ENCODE measurements at places on chromosomes 1 and 21. TPM values are rescaled to one million over a fixed set of nuclear protein-coding genes. Genes with fewer than 3 reads are reported as not detected.

The ADGRL4 gene
- 4.9 TPM for total RNA-seq

The SAMD13 gene
- 0.65 TPM for total RNA-seq

The GJB3 gene
- total RNA-seq, result not detected

The AGT gene
- total RNA-seq, result 18.1 TPM

The NUP210L gene
- 0.19 TPM for total RNA-seq

The ADORA3 gene
- total RNA-seq, result not detected

The LEFTY2 gene
- total RNA-seq, result 38.3 TPM

The OR2L3 gene
- not detected for total RNA-seq

The SLC26A9 gene
- not detected for total RNA-seq

DNA sequence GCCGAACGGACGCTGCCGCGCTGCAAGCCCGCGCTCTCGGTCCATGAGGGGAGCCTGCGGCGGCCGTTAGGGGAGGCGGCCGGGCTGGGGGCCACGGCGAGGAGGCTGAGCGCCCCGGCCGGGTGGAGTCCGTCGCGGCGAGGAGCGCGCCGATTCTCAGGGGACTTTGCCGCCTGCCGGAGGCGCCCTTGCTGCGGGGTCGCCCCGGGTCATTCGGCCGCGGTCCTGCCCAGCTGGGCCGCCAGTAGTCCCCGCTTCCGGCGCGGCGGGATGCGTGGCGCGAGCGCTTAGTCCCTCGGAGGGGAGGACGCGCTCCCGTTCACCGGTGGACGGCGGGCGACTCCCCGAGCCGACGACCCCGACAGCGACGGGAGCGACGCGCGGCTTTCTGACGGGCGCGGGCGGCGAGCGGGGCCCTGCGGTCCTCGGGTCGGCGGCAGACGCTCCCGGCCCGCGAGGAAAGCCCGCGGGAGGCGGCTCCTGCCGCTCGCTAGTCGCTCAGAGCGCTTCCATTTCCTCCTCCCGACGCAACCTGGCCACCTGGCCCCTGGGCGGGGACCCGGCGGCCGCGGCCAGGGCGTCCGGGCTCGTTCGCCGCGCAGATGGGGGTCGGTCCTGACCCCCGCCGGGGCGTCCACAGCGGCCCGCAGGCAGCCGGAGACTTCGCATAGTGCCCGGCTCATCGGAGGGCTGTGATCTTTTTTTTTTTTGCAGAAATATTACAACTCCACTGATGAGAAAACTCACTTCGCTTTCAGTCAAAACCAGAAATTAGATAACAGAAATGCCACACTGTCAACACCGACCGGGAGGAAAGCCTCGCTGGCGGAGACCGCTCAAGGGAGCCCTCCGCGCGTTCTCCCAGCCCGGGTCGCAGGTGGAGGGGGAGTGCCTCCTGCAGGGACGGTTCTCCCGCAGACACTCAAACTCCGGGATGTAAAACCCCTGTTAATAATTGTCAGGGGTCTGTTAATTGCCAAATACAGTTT lies 641 bp upstream of the ZBTB21 start:
- DNase-seq, result no peak

GRCh38 chr1:101928829-101929228 lies 67.9 kb downstream of the OLFM3 start:
- no peak for DNase-seq

DNA sequence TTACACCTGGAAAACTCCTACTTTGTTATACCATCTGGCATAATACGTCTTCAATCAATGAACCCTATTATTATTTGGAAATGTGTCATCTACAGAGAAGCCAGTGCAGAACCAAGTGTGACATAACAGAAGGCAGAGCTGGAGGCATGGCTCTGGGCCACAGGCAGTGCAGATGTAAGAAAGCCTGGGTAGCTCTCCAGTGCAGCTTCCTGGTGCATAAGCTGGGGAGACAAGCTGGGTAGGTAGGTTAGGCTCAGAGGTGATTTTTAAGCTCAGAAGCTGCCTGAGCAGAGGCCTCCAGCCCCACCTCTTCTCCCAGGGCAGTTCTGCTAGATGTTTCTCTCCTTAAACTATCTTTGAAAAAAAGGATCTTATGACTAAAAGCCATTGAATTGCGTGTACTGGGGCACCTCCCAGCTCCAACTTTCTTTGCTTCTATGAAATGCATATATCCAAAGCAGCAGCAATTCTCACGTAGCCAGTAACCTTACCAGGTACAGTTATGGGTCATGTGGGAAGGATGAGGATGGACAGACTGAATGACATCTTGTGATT lies 30.7 kb downstream of the AKNAD1 start:
- no peak for DNase-seq

- no peak for DNase-seq
These were observed 165.2 kb downstream of the NTMT2 start for GRCh38 chr1:170310951-170311350.

DNA sequence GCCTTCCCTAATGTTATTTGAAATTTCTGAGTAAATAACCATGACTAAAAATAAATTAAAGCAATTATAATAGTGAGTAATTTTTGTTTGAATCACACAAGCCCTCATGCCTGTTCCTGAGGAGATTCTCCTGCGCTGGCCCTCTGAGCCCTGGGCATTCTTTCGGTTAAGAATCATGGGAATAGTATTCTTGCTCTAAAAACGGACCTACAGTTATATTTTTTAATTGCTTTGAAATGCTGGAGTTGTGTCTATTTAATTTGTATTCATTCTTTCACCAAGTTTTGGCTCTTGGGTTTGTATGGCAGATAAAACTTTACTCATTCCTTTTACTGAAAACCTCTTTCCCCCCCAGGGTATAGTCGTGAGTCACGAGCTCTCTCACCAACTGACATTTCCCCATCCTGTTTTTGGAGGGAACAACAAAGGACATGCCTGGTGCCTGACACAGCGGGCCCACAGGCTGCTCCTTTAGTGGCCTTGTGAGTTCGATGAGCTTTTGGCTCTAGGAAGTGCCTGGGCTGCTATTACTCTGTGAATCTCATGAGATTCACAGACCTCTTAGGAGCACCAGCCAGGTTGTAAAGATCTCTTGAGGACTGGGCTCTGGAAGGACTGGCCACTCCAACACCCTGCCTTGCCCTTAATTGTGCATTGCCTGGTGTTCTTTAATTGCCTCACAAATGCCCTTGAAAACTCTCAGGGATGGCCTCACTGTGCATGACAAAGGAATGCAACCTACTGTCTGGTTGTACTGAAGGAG lies 58.6 kb downstream of the DDR2 start:
- no peak for DNase-seq

DNA sequence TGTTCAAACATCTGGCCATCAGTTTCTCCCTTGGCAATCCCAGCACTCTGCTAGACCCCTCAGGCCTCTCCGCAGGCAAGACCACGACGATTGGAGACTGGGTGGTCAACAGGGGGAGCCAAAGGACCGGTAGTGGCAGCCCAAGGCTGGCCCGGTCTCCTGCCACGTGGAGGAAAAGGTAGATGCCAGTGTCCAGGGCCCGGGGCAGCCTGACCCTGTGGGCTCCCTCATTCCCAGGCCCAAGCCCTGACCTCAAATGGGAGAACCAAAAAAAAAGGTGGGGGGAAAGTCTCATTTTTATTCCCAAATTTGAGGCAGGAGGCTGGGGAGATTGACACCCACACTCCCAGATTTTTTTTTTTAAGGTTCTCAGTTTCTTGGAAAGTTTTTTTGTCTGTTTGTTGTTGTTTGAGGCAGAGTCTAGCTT lies 24.8 kb downstream of the S100A6 start:
- no peak for DNase-seq

DNA sequence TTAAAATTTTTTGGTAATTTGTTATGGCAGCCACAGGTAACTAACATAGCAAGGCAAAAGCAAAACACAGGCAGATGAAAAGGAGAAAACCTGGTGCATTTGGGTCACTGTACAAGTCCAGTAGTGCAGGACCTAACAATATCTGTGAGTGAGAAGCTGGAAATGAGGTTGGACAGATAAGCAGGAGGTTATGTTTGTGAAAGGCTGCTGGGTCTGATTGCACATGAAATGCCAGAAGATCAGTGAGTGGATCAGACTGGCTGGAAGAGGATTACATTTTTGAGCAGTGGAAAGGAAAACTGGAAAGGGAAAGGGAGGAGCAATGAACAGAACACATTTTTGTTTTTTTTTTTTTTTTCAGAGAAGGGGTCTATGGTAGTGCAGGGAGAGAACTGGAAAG lies 73.6 kb downstream of the CYYR1 start:
- no peak for DNase-seq

DNA sequence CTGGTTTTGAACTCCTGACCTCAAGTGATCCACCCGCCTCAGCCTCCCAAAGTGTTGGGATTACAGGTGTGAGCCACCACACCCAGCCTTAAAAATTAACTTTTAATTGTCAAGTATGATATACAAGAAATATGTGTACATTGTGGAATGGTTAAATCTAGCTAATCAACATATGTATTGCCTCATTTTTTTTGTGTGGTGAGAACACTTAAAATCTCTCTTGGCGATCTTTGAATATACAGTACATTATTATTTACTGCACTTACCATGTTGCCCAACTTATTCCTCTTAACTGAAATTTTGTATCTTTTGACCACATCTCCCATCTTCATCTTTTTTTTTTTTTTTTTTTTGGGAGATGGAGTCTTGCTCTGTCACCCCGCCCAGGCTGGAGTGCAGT lies 23.3 kb downstream of the THRAP3 start:
- DNase-seq, result no peak

- no peak for DNase-seq
These were observed 271.7 kb upstream of the C1orf174 start for GRCh38 chr1:4171480-4172450.

GRCh38 chr1:37240897-37241296 lies 206.6 kb upstream of the GRIK3 start:
- no peak for DNase-seq

- no peak for DNase-seq
These were observed 8.0 kb upstream of the MEX3A start for GRCh38 chr1:156090138-156090839.

- no peak for DNase-seq
These were observed 14.7 kb upstream of the MFSD2A start for GRCh38 chr1:39940253-39940652.

- DNase-seq, result no peak
These were observed 197.0 kb upstream of the UBE2U start for GRCh38 chr1:64006276-64007051.

DNA sequence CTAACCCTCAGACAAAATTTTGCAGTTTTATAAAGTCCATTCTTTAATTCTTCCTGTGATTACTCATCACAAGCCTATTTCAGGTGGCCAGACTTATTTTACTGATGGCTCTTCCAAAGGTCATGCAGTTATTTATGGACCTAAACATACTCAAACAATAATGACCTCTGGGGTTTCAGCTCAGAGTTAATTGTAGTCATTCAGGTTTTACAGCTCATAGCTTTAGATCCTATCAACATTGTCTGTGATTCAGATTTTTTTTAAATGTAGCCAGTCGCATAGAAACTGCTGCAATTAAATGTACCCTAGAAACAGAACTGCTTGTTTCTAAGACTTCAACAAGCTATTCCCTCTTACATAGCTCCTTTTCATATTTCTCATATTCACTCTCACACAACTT lies 270.8 kb downstream of the COL11A1 start:
- no peak for DNase-seq

All from chondrocyte (in vitro differentiated cells).